ENCODE measurements at places on chromosomes 2 and 18.

- no peak for DNase-seq
Observed at GRCh38 chr2:222900354-222900753, 39.5 kb downstream of the ACSL3 start.

GRCh38 chr2:188969236-188969635, 4.9 kb upstream of the COL3A1 start:
- no peak for DNase-seq

DNA sequence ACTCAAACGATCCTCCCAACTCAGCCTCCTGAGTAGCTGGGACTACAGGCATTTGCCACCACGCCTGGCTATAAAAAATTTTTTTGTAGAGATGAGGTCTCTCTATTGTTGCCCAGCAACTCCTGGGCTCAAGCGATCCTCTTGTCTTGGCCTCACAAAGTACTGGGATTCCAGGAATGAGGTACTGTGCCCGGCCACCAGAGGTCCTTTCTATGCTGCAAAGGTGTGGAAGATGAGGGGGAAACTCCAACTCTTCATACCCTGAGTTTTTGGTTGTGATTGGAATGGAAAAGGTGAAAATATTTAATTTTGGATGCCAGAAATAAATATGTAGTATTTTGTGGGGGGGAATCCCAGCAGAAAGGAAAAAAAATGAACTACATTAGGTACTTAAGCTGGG, 36.0 kb downstream of the MRPL33 start:
- DNase-seq = no peak

GRCh38 chr2:28949617-28950305, 31.3 kb upstream of the TOGARAM2 start:
- DNase-seq = no peak

- DNase-seq = no peak
Observed at GRCh38 chr18:75114231-75114764, 94.6 kb downstream of the PTGR3 start.

DNA sequence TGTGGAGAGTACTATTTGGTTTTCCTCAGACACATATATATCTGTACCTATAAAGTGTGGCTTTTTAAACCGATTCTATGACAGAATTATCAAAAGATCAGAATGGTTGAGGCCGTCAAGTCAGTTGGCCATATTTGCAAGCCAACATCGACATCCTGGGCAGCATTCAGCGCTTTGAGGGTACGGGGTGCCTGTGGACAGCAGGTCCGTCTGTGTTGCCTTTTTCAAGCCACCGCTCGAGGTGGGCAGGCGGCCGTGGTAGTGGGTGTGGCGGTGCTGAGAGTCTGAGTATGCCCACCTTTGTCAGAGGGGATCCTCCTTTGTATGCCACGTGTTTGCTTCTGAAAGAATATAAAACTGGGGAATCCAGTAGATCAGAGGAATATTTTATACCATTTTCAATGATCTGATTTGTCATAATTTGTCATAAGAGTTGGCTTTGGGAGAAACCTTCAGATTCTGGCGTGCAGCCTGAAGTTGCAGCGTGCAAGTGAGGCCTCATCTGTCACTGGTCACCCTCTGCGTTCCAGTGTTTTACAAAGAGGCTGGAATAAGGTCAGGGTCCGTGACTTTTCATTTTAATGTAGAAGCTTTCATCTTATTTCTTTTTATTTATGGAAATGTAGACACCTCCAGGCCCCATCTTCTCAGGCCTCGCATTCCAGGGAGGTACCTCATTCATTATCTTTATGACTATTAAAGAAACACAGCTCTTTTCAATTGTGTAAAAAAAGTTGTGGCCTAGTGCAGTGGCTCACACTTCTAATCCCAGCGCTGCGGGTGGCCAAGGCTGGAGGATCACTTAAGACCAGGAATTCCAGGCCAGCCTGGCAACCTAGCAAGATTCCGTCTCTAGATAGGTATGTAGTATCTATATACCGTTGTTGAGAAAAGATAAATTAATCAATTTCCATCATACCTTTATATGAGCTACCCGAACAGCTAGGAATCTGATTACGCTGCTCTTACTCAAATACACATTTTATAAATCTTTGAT, 37.8 kb upstream of the RBM44 start:
- DNase-seq = no peak

GRCh38 chr18:56739731-56740130, 88.6 kb downstream of the WDR7 start:
- DNase-seq = no peak

- no peak for DNase-seq
Observed at GRCh38 chr2:17578466-17578928, 38.0 kb downstream of the VSNL1 start.

DNA sequence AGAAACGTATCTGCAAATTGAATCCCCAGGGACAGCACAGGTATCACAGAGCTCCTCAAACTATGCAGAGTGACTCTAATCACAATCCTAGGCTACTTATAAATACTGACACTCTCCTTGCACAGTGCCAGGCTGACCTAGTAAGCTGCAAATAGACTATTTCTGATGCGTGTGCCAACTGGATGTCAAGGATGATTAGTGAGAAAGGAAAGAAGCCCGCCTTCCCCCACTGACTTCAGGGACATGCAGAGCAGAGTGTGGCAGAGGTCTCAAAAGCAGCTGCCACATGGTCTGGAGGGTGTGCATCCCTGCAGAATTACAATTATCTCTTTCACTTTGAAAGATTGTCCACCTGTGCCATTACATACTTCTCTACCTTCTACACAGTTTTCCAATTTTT, 235.6 kb downstream of the CPS1 start:
- no peak for DNase-seq

DNA sequence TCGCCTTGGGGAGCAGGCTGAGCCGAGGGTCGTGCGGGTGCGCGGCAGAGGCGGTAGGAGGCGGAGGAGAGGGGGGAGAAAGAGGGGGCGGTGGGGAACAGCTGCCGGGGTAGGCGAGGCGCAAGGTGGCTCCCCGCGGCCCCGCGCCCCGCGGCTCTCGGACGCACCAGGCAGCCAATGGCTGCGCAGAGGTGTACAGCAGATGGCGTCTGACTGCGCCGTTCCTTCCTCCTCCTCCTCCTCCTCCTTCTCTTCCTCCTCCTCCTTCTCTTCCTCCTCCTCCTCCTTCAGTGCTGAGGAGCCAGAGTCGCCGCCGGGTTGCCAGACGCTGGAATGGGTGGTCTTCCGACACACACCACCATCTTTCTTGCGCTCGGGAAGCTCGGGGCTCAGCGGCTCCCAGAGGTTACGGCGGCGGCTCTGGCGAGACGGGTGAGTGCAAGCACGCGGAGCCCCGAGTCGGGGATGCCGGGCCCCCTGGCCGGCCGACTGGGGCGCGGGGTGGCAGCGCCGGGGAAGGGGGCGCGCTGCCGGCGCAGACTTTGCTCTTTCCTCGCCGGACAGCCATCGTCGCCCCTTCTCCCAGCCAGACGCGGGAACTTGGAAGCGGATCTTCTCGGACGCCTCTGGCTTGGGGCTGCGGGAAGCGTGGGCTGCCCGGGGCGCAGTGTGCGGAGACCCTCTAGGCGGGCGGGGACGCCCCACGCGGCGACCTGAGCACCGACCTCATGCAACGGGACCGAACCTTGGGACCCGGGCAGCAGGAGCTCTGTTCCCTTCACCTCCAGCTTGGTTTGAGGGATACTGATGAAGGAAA, at the start of gene THSD7B:
THSD7B (plus strand) TSS at position 290 of the 817 bp plus-strand sequence. CDS start 116,634 bp downstream, outside the sequence.
- DNase-seq = no peak

DNA sequence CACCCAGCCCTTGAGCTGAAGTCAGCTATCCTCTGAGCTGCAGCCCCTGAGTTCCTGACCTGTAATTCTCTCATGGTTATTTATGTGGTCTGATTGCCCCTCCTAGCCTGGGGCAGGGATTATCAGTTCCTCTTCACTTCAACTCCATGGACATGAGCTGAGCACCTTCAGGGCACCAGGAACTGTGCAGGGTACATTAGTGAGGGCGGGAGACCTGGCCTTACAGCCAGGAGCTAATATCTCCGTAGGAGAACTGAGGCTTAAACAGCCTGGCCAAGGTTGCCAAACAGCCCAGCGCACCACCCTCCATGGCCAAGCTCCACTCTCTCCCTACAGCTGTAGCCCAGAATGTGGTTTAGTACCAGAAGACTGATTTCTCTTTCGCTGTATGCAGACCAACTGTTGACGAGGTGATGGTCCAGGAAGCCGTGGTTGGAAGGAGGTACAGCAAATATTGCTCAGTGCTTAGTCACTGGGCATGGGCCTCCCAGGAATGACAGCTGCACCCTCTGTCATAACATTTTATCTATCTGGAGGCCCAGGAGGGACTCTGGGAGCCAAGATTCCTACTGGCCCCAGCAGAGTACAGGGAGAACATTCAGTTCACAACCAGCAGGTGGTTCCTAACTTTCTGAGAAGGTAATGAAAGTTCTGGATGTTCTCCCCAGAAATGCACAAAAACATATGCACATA, 228.7 kb upstream of the SIX2 start:
- no peak for DNase-seq

GRCh38 chr2:97816411-97816810, 103.0 kb downstream of the ZAP70 start:
- DNase-seq = no peak
